ENCODE measurements at places on chromosomes 12 and 14.

- no peak for ATAC-seq
Observed at GRCh38 chr12:110756611-110757010, 13.9 kb upstream of the PPP1CC start.

- ATAC-seq: no peak
Observed at GRCh38 chr12:23767834-23768233, 181.6 kb downstream of the SOX5 start.

- no peak for ATAC-seq
Observed at GRCh38 chr12:9699898-9700605, 30.5 kb downstream of the CLEC2D start.

- ATAC-seq: no peak
Observed at GRCh38 chr12:11089246-11089645, 2.9 kb downstream of the TAS2R43 start.

Measured in activated T-helper 17 cell treated with anti-CD3 and anti-CD28 coated beads, Interleukin-2, amount 50 U/mL, for 72 hours (primary cell).